ENCODE measurements at places on chromosomes 12 and 14.
A peak's percentile ranks its signal among the peaks of the same experiment; 100 is the strongest.

DNA sequence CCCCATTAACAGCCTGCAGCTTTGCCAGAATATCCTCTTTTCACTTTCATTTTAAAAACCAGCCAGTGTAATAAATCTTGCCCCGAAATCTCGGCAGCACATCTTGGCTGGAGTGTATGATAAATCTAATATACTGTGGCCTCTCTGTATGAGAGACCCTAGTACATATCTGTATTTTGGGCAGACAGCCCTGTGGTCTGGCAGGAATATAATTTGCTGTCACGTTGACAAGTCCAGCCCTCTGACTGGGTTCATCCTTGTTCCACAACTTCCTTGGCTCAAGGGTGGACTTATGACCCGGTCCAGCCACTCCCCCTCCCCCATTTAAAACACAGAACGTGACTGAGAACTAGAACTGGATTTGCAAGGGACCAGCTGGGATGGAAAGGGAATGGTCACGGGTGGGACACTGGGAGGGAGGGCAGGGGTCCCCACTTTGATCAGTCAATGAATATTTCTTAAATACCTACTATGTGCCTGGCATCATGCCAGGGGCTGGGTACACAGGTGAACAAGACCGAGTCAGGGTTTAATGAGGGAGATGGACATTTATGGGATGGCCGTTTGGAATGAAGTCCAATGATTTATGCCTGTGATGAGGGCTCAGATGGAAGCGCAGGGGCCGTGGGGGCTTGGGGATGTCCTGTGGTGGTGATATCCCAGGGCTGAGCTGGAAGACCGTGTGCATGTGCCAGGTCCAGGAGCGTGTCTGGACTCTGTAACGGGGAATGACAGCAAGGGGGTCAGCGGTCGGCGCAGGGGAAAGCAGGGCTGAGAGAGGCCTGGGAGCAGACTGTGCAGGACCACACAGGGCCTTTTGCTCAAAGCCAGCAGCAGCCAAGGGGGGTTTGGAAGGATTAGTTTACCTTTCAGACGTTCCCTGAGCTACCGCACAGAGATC lies 190.5 kb downstream of the PHETA1 start:
- DNase-seq: no peak

GRCh38 chr14:68663385-68664076 lies 129.3 kb downstream of the ZFP36L1 start:
- no peak for DNase-seq

- no peak for DNase-seq
Observed at GRCh38 chr14:30260833-30261607, 297.9 kb upstream of the G2E3 start.

- no peak for DNase-seq
Observed at GRCh38 chr12:108792361-108793292, 61.3 kb upstream of the CORO1C start.

DNA sequence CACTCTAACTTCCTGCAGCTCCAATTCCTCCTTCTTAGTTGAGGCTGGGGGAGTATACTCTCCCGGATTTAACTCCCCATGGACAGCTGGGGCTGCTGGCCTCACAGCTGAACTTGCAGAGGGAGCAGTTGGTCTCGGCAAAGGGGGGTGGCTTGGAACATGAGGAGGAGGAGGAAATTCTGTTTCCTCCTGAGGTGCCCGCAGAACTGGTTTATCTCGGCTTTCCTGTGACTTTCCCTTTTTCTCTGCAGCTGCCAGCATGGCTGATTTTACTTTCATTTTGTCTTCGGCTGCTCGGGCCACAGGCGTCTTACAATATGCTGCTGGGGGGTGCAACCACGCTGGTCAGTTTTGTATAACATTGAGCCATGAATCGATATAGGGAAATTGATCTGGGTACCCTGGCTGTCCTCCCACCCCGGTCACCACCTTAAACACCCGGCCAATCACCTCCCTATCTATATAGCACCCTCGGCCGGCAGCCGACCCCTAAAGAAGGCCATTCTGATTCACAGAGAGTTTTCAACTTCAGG lies 1317.6 kb downstream of the TMEM121 start:
- no peak for DNase-seq

DNA sequence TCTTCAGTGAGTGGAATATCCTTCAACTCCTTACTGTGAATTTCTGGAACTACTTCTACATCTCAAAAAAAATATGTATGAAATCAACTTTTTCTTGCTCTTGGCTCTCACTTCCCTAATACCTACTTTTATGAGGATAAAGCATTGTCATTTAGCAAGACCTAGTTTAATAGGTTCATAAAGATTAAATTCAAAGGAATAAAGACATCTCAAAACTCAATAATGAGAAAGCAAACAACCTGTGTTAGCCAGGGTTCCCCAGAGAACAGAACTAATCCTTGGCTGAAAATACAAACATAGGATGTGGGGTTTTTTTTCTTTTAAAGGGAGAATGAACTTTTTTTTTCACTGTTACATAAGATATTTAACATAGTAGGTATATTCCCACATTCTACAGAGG lies 57.9 kb downstream of the SCFD1 start:
- DNase-seq: no peak

DNA sequence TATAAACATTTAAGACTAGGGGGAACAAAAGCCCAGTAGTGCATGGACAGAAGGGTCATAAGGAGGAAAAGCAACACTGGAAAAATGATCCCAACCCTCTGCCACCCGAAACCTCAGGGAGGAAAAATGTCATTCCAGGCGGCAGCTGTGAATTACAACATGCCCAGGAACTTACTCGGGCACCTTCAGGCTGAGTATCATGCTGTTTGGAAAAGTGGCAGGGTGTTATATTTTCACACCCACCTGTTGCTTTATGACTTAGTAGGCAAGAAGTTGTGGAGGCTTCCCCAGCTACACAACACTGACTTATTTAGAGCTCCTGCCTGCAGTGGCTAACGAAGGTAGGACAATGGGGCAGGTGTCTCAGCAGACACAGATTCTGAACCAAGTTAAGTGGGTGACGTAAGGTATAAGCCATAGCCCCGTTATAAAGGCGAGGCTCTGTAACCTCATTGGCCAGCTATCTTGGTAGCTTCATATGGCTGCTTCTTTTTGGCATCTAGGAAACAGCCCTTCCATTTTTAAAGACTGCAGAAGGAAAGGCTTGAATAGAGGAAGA lies 96.1 kb upstream of the IFNG-AS1 start:
- no peak for DNase-seq

DNA sequence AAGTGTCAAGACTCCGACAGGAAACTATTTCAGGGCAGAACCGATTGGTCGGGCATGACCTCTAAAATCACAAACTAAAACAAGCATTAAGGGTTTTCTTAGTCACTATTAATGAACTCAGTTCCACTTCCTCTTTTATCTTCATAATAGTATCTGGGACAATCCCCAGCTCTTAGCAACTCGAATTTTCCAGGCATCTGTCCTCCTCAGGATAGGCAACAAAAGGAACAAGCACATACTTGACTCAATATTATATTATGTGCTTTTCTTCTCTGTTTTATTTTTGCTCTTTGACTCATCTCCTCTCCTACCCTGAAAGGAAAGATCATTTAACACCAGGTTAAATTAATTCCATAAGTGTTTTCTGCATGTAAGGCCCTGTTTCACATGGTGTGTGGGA lies 638.3 kb upstream of the TBX3 start:
- no peak for DNase-seq

- DNase-seq: no peak
Observed at GRCh38 chr12:111748867-111749266, 17.9 kb upstream of the ALDH2 start.

GRCh38 chr12:130832561-130833209 lies 6.4 kb downstream of the STX2 start:
- no peak for DNase-seq

- DNase-seq: no peak
Observed at GRCh38 chr12:41653386-41654326, 465.5 kb downstream of the PDZRN4 start.

DNA sequence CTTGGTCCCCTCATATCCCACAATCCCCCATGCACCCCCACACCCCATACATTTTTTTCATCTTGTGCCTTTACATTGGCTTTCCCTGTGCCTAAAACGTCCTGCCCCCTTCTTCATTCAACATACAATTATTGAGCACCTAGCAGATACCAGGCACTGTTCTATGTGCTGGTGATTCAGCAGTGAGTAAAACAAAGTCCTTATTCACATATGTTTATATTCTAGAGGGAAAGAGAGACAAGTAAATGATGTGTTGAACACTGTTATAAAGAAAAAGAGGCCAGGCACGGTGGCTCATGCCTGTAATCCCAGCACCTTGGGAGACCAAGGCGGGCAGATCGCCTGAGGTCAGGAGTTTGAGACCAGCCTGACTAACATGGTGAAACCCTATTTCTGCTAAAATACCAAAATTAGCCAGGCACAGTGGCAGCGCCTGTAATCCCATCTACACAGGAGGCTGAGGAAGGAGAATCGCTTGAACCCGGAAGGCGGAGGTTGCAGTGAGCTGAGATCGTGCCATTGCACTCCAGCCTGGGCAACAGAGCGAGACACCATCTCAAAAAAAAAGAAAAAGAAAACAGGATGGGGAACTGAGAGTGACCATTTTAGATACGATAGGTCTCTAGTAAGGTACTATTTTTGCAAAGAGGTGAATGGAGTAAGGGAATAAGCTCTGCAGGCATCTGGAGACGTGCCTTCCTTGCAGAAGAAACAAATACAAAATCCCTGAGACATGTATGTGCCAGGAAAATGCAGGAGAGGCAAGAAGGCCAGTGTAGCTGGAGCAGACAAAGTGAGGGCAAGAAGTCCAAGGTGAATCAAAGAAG lies 12.2 kb downstream of the SLC7A7 start:
- DNase-seq: no peak

- DNase-seq: no peak
Observed at GRCh38 chr12:104570174-104570907, 113.6 kb downstream of the CHST11 start.

- no peak for DNase-seq
Observed at GRCh38 chr12:91482231-91482630, 299.6 kb upstream of the DCN start.

GRCh38 chr14:100807979-100808734 lies 17.8 kb upstream of the MEG3 start:
- DNase-seq: no peak

GRCh38 chr12:94012590-94012989 lies 135.8 kb upstream of the PLXNC1 start:
- no peak for DNase-seq

- DNase-seq: peak; percentile 29
Observed at GRCh38 chr12:630656-631632, 32.3 kb downstream of the NINJ2 start.

- DNase-seq: no peak
Observed at GRCh38 chr12:98737322-98737712, 92.2 kb downstream of the APAF1 start.

DNA sequence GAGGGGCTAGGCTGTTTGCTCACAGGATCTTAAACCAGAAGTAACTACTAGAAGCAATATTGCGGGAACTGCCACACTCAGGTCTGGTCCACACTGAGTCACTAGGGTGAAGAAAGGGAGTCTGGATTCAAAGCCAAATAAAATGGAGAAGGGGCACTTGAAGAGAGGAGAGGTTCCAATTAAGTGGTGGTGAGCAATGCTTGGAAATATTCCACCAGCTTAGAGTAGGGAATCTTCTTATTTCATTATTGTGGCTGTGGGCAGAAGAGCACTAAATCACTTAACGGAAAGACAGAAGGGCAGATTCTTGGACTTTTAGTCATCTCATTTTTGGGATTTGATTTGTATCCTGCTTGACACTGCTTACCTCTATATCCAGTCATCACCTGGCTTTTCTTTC lies 48.6 kb upstream of the PPP1R12A start:
- DNase-seq: no peak

DNA sequence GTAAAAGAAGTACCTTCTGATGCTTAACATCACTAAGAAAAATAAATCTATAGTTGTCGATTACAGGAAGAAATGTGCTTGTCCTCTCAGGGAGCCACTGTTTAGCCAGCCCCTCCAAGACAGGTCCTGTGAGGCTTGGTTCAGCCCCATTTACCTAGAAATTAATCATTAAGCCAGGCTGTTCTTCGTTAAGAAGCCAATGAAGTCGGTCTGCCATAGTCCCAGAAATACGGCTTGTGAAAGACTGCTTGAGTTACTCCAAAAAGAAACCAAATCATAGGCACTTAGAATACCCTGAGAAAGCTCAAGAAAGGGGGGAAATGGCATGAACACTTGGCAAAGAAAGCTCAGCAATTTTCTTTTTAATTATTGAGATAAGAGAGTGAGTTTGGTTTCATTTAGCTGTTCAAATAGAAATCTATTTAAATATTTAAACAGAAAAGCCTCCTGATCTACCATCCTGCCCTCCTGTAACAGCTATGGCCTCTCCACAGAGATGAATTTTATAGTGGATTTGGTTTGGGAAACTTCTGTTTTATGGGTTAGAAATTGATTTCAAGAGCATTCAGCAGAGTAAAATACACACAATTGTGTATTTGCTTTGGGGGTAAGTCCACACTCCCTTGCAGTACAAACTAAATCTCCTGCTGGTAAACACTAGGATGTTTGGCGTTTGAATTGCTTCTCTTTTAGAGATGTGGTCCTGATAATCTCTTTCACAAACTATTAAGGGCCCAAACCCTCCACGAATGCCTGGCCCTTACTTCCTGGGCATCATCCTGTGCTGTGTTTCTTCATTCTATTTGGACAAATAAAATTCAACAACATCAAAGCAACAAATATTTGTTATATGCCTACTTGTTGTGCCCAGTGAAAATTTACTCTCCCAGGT lies 234.4 kb downstream of the SEC23A start:
- DNase-seq: no peak

GRCh38 chr12:19553175-19553574 lies 113.9 kb downstream of the AEBP2 start:
- DNase-seq: no peak

DNA sequence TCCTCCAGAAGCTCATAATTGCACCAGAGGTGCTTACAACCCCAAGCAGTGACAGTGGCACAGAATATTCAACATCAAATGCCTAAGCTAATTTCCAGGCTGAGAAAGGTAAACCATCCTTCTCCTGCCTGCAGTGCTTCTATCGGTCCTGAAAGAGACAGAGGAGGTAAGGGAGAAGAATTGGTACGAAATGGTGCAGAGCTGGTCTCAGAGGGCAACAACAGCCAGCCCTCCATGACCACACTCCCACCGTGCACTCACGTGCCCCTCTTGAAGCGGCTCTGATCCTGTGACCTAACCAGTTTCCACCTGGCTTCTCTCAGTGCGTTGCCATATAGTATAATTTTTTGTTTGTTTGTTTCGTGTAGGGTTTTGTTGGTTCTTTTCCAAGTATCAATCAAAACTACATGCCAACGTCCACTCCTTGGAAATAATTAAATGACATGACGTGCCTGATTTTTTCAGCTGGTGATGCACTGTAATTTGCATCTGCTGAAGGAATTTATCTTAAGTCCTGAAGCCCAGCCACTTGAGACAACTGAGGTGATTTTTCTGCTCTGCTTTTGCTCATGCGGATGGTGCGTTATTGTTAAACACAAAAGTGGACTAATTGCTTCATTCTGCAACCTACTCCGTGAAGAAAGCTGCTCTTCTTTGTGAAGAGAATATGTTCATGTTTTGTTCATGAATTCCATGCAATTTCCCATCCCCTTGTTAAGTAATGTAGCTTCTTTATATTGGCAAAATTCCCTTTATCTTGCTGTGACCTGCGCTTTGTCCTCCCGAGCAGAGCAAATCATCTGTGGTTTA lies 1.3 kb upstream of the ATP2A2 start:
- no peak for DNase-seq

GRCh38 chr12:6266541-6266966 lies 43.9 kb upstream of the PLEKHG6 start:
- no peak for DNase-seq

GRCh38 chr14:44404036-44404435 lies 103.0 kb downstream of the FSCB start:
- no peak for DNase-seq

GRCh38 chr12:121663610-121663929 lies 5.9 kb downstream of the MORN3 start:
- DNase-seq: no peak

GRCh38 chr12:128920468-128920867 lies 67.2 kb downstream of the GLT1D1 start:
- no peak for DNase-seq
